ENCODE measurements at places on chromosomes 13 and 19. TPM values are rescaled to one million over a fixed set of nuclear protein-coding genes. Genes with fewer than 3 reads are reported as not detected.

DNA sequence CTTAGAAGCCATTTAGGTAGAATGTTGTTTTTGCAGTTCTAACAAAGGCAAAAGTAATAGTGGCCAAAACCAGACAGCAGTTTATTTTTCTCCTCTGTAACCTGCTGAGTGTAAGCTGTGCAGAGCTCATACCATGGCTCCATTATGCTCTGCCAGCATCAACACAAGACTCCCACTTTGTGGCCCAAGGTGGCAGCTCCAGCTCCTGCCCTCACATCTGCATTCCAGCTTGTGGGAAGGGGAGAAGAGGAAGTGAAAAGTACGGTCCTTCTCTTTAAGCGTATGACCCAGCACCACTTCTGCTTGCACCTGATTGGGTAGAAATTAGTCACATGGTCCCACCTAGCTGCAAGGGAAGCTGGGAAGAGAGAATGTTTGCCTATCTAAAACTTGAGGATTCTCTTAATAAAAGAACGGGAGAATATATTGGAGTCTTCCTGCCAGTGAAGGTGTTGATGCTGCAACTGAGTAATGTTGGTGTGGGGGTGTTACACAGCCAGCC lies 19.2 kb downstream of the ADGRE1 start:
- no peak for DNase-seq

CYP4F11 gene
- not detected for total RNA-seq

DNA sequence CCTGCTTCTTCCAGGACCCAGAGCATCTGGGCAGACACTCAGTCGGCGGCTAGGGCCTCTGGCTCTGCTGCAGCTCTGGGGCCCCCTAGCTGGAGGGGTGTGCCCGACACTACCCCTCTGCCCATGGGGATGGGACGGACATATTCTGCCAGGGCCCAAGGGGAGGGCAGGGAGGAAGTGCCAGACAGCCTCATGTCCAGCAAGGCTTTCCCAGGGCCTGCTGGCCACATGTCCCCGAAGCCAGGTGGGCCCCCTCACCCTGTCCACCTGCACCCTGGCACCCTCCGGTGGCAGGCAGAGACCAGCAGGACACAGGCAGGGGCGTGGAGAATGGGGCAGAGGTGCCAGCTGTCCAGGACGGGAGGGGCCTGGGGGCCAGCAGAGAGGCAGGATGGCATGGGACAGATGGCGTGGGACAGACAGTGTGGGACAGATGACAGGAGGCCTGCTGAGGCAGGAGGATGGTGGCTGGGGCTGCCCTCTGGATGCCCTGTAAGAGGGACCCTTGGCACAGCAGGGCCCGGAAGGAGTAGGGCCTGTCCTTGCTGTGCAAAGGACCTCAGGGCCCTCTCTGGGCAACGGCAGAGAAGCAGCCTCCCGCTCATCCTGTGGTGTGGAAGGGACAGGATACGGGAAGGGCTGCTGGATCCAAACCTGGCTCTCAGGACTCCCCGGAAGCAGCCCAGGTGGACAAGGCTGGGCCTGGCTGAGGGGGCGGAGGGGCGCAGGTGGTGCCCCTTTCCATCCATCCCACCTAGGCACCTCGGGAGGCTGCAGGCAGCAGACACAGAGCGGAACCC lies 29.1 kb downstream of the CEBPG start:
- peak; percentile 81 for DNase-seq

GRCh38 chr13:85347251-85347650 lies 452.0 kb downstream of the SLITRK6 start:
- no peak for DNase-seq

- no peak for DNase-seq
These were observed 20.9 kb upstream of the ARHGEF18 start for GRCh38 chr19:7327802-7328201.

DAND5 gene
- total RNA-seq: 0.57 TPM

IFNL1 gene
- total RNA-seq: not detected

DNA sequence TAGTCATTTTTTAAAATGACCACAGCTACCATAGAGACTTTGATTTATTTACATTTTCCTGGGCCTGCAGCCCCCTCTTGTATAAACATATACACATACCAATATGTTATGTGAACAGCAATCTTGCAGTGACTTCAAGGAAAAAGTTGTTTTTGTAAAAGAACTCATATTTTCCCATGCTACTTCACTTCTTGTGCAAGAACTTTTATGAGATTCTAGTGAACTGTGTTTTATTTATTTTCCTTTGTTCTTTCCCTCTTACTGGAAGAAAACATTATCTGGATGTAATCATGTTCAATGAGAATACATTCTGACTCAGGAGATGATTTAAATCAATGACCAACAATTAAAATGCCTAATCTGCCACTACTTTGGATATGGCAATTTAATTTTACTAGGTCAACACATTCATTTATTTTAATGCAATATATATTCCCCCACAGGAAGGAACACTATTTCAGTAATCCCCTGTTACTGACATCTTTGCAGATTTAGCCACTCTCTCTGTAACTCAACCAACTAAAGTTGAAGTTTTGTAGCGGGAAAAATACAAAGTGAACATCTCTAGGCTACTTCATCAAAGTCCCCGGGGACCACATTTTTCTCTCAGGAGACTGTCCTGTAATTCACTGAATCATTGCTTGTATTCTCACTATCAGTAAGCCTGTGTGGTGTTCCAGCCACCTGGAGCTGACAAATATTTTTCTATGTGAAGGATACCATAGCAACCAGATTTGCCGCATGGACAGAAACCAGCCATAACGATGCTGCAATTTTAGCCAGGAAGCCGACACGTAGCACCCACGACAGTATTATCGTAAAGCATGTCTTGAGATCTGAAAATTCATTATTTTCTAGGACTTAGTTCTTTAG lies 90.5 kb downstream of the STARD13 start:
- no peak for DNase-seq

DNA sequence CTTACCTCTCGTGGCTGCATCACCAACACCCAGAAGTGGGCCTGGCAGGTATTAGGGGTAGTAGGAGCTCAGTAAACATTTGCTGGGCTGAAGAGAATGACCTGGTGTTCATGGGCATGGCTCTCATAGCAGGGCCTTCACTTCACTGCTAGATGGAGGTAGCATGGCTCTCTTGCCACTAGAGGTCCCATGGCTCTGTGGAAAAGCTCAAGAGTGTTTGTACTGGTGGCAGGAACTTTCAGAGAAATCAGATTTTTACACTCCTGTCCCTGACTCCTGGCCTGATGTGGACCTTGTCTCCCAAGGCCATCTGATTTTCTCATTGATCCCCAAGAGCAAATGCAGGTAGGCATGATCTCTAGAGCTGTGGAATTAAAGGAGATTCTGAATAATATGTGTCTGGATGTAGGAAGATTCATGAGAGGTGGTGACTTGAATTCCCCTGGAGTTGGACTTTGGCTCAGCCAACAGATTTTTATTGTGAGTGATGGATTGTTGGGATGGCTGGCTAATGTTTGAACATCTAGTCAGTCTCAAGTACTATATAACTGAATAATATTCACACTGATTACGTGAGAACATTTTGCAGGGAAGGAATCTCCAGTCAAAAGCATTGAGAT lies 5.7 kb downstream of the ZNF574 start:
- DNase-seq: no peak

OR1M1 gene
- not detected for total RNA-seq

IRGC gene
- not detected for total RNA-seq

FUT2 gene
- not detected for total RNA-seq

Data from chondrocyte (in vitro differentiated cells).